ENCODE measurements at places on chromosomes 16 and 17. TPM values are rescaled to one million over a fixed set of nuclear protein-coding genes. Genes with fewer than 3 reads are reported as not detected.

NFAT5 gene
- 20.1 TPM for total RNA-seq

PRSS36 gene
- 0.18 TPM for total RNA-seq

GRCh38 chr17:58618336-58618735, 73.5 kb downstream of the TEX14 start:
- H3K27ac ChIP-seq: no peak overlapping the region
- no peak for DNase-seq
- H3K4me1 ChIP-seq: no peaks in the 10 kb centered on the region

DNA sequence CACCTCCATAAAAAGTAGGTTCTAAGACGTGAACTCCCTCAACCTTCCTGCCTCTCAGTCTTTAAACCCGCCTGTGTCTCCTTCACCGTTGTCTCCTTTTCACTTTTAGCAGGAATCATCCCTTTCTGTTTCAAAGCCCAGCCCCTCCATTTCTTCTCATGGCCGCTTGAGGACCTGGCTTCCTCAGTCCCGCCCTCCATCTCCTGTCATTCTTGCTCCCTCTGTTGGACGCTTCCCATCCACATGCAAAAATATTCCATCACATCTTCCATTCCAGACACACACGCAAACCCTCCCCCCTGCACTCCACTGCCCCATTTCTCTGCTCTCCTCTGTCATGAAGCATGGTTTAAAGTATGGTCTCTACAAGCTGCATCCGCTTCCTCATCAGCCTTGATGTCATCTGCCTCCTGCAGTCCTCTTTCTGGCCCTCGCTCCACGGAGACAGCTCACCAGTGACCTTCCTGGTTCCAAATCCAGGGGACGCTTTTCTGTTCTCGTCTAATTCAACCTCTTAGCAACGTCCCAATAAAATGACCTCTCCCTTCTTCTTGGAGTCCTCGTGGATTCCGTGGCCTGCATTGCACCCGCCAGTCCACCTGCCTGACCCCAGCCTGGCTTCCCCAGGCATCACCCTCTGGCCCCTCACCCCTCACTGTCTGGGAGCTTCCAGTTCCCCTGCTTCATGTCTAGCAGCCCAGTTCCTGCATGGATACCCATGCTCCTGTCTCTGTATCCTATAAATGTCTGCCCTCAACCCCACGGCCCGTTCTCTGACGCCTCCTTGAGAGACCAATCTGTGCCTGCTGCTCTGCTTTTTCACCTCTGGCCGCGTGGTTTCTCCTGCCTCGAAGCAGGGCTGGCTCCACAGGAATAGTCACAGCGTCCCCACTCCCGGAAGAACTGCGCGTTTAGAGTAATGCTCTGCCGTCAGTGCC, 26.2 kb downstream of the ANKRD40 start:
- peaks cover 2% of the 10 kb centered on the region for H3K36me3 ChIP-seq
- no peaks in the 10 kb centered on the region for H3K27me3 ChIP-seq
- H3K4me1 ChIP-seq: peaks cover 10% of the 10 kb centered on the region
- DNase-seq: peak; percentile 82
- H3K4me3 ChIP-seq: no peak overlapping the region

All from IMR-90 (cell line).